ENCODE measurements at places on chromosomes 13 and 19. TPM values are rescaled to one million over a fixed set of nuclear protein-coding genes. Genes with fewer than 3 reads are reported as not detected.
A peak's percentile ranks its signal among the peaks of the same experiment; 100 is the strongest.

Gene CCDC70
- total RNA-seq, result not detected

GRCh38 chr19:30425885-30426838 is 54.0 kb downstream of the ZNF536 start:
- DNase-seq, result no peak

DNA sequence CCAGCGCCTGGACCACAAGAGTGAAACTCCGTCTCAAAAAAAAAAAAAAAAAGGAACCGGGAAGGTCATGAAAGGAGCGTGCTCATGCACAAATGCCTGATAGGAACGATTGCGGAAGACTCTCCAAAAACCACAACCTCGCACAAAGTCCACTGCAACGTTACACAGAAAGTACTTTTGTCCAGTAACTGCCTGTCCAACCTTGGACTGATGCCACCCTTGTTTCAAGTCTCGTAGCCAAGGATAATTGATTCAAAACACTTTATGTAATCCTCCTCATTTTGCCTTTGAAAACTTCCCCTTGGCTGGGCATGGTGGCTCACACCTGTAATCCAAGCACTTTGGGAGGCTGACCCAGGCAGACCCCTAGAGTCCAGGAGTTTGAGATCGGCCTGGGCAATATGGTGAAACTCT is 13.7 kb downstream of the LGALS7 start:
- peak; percentile 80 for DNase-seq

- no peak for DNase-seq
Observed at GRCh38 chr19:18769989-18770528, 21.0 kb downstream of the COMP start.

- no peak for DNase-seq
Observed at GRCh38 chr13:95197548-95197947, 103.7 kb downstream of the ABCC4 start.
